ENCODE measurements at places on chromosomes 2 and 18. TPM values are rescaled to one million over a fixed set of nuclear protein-coding genes. Genes with fewer than 3 reads are reported as not detected.

GRCh38 chr2:159606287-159606686, 10.1 kb downstream of the BAZ2B start:
- DNase-seq, result no peak
- H3K4me3 ChIP-seq, result no peak overlapping the region
- no peak overlapping the region for H3K27ac ChIP-seq
- H3K4me1 ChIP-seq, result peaks cover 5% of the 10 kb centered on the region
- H3K36me3 ChIP-seq, result no peaks in the 10 kb centered on the region

The SERPINB4 gene
- polyA plus RNA-seq, result 0.10 TPM

DNA sequence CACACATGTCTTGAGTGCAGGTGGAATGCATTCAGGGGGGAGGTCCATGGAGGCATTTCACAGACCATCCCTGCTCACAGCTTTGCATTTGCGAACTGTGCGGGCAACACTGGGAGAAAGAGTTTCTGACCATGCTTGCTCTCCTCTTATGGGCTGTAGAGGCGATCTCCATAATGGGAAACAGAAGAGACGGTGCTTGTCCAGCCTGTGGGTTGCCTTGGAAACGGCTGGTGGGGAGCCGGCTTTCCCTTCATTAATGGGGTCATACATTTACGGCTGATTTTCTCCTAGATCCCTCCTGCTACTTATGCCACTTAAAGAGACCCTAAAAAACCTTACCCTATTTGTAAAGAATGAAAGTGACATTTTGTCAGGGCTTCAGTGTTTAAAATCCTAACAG, 147.4 kb downstream of the SOX11 start:
- H3K4me3 ChIP-seq, result no peak overlapping the region
- DNase-seq, result no peak
- H3K4me1 ChIP-seq, result no peaks in the 10 kb centered on the region
- no peaks in the 10 kb centered on the region for H3K36me3 ChIP-seq

GRCh38 chr18:74370115-74370514, 54.5 kb downstream of the C18orf63 start:
- no peak for DNase-seq
- no peak overlapping the region for H3K27ac ChIP-seq
- no peaks in the 10 kb centered on the region for H3K27me3 ChIP-seq
- no peaks in the 10 kb centered on the region for H3K4me1 ChIP-seq

GRCh38 chr2:174535757-174536703, 49.2 kb upstream of the GPR155 start:
- H3K4me1 ChIP-seq, result no peaks in the 10 kb centered on the region
- no peaks in the 10 kb centered on the region for H3K27me3 ChIP-seq
- H3K36me3 ChIP-seq, result no peaks in the 10 kb centered on the region

DNA sequence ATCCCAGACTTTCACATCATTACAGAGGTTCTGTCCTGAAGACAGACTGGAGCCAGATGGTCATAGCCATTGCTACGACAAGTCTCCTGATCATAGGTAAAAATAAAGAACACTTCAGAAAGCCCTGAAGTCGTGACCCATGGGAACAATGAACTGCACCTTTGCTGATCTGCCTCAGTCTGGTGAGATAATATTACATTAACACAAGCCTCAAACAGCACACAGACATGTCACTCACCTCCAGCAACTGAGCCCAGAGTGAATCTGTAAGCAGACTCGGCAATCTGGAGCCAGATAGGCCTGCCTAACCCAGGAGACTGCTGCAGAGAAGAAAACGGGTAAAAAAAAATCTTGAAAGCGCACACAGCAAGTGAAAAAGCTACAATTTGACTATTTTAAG, 79.2 kb downstream of the SLC25A12 start:
- peaks cover 9% of the 10 kb centered on the region for H3K4me1 ChIP-seq
- peak overlapping the region; percentile 30 for H3K27ac ChIP-seq
- H3K4me3 ChIP-seq, result no peak overlapping the region
- H3K36me3 ChIP-seq, result no peaks in the 10 kb centered on the region
- no peak for DNase-seq

DNA sequence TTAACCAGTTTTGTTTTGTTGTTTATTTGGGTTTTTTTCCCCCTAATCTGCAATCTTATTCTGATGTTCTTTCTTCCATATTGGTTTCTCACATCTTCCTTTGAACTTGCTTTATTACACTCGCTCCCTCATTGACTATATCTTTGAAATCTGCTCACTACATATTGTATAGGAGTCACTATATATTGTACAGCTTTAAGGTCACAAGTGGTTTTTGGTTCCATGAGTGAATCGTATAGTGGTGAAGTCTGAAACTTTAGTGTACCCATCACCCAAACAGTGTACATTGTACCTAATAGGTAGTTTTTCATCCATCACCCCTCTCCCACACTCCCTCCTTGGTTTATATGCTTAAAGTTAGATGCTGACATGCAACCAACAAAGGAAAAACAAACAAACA, 11.3 kb upstream of the BZW1 start:
- no peak overlapping the region for H3K27ac ChIP-seq
- no peaks in the 10 kb centered on the region for H3K27me3 ChIP-seq
- DNase-seq, result no peak
- H3K4me1 ChIP-seq, result peaks cover 2% of the 10 kb centered on the region

DNA sequence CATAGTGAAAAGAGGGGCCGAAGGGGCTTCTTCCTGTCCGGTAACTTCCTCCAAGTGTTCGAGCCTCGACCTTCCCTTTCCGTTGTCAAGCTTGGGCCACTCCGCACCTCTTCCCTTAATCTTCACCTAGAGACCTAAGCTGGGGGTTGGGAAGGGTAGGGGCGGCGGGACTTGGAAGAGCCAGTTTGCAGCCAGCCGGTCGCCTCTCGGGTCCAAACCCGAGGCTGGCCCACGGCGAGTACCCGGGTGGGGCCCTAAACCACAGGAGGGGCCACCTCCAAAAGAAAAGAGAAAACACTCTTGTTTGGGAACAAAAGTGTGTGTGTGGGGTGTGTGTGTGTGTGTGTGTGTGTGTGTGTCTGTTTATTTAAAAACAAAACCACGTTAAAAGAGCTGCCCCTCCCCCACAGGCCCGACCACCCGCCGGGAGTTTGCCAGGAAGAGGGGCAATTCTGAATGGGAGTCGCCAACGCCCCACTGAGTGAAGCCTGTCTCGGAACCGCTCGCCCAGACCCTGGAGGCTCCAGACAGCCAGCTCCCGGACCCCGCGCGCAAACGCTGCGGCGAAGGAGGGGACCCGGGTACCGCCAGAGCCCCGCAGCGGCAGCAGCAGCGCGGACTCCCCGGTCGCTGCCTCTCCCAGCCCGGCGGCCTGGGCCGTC, 488 bp upstream of the RHOB start:
- peaks cover 12% of the 10 kb centered on the region for H3K4me1 ChIP-seq
- no peaks in the 10 kb centered on the region for H3K27me3 ChIP-seq
- no peak for DNase-seq
- H3K36me3 ChIP-seq, result no peaks in the 10 kb centered on the region
- H3K27ac ChIP-seq, result peak overlapping the region; percentile 99

DNA sequence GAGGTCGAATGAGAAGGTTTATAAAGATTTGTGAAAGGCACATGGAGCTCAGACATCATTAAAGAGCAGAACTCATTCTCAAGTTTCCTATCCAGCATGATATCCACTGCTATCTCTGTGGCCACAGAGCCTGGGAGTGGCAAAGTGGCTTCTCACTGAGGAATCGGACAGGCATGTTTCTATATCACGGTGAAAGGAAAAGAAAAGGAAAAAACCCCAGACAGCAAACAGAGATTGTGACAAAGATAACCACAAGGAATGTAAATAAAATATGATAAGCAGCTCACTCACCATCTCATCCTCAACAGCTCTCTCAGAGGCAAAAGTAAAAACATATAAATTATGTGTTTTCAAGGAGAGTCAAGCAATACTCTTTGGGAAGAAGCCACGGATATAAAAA, 2.5 kb downstream of the PID1 start:
- H3K4me3 ChIP-seq, result peak overlapping the region; percentile 82
- H3K27me3 ChIP-seq, result no peaks in the 10 kb centered on the region
- H3K36me3 ChIP-seq, result no peaks in the 10 kb centered on the region
- peaks cover 18% of the 10 kb centered on the region for H3K4me1 ChIP-seq

The RAB17 gene
- polyA plus RNA-seq, result 0.86 TPM

Data from ovary (tissue), 10 donors.